ENCODE measurements at places on chromosomes 12 and 14.

- DNase-seq = no peak
Measured at GRCh38 chr14:96799489-96800054, 2.4 kb downstream of the VRK1 start.

DNA sequence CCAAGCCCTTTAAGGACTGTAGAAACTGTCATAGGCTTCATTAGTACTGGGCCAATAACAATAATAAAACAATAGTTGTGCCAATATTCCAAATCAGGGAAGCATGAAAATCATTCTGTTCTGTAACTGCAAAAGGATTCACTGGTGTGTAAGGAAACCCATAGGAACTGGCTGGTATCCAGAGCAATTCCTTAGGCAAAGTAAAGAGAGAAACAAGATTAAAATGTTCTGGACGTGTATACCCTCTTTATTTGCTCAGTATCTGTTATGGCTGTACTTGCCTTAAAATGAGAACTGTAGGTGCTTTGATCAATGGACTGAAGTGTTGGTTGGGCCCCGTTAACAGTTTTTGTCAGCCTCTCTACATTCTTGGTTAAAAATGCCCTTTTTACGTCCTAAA is 72.4 kb upstream of the STAC3 start:
- no peak for DNase-seq

GRCh38 chr12:45338272-45338671 is 122.4 kb downstream of the ANO6 start:
- no peak for DNase-seq

DNA sequence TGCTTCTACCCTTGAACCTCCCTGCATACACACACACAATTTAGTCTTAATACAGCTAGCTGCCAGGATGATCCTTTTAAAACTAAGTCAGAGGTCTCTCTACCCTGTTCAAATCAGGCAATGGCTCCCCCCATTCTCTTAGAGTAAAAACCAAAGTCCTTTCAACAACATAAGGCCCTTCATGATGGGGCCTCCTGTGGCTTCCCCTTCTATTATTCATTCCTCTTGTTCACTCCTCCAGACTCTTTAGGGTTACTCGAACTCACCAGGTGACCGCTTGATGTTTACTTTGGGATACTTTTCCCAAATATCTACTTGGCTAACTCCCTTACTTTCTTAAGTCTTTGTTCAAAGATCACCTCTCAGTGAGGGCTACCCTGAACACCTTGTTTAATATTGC is 30.4 kb downstream of the DENND5B start:
- no peak for DNase-seq

GRCh38 chr14:69484444-69485314 is at the start of gene PLEKHD1:
Gene PLEKHD1 (plus strand): TSS chr14:69484728. CDS start chr14:69484966, 238 bp downstream.
- DNase-seq = no peak

DNA sequence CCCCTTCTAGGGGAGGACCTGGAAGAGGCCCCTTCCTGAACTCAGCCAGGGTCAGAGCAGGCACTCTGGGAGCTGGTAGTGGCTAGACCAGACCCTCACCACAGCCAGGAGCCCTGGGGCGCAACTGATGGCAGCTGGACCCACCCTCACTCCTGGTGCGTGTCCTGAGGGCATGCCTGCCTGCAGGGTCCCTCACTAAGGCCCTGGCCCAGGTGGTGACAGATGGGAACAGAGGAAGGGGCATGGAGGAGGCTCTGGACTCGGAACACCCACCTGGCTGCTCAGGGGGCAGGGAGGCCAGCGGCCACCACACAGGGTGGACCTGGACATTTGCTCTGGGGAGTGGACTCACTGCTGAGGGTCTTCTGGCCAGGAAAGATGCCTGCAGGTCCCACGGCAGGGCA is 342.2 kb upstream of the SFSWAP start:
- DNase-seq = no peak

GRCh38 chr14:89425931-89426330 is 8.9 kb upstream of the FOXN3 start:
- no peak for DNase-seq

GRCh38 chr14:77375973-77376770 is 722 bp downstream of the TMED8 start:
- no peak for DNase-seq

DNA sequence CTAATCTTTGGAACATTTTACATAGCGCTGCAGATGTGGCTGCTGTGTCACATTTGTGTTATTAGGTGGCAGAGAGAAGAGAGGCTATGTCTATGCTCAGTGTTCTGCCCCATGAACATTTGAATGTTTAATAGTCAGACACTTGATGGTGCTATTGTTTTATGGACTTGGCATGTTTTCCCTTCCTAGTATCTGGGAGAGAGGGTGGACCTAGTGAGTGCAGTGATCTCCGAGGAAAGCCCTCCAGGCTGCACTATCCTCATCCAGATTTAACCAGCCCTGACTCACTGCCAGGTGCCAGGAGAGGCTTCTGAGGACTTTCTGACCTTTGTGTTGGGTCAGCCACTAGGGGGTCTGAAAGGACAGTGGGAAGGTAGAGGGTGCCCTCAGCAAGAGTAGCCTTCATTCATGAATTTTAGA is 24.3 kb downstream of the ZFC3H1 start:
- no peak for DNase-seq

DNA sequence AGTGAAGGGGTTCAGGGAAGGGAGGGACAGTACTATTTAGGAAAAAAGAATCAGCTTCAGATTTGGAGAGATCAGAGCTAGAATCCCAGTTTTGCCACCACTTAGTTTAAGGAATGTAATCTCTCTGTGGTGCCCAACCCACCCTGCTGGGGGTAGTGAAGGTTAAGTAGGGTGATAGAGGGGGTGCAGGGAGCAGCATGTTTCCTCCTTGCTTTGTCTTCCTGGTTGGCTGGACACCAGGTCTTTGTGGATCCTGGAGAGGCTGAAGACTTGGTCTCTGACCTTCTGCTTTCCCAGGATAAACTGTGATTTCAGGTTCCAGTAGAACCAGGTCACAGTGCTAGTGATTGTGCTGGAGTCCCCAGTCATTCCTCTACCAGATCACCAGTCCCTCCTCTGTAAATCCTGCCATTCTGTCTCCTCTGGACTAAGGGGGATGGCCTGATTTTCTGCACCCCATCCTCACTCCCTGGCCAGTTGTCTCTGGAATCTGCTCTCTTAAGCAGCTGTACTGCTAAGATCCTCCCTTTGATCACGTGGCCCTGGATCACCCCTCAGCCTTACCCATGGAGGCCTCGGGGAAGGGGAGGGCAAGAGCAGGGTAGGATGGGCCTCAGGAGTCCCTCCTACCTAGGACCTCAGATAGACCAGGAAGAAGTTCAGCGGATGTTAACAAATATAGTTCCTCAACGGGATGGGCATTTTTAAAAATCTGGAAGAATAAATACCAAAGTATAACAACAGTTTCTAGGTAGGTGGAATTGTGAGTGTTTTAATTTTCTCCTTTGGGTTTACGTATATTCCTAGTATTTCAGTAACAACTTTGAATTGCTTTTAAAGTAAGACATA is 3.1 kb downstream of the MAP3K12 start:
- no peak for DNase-seq

DNA sequence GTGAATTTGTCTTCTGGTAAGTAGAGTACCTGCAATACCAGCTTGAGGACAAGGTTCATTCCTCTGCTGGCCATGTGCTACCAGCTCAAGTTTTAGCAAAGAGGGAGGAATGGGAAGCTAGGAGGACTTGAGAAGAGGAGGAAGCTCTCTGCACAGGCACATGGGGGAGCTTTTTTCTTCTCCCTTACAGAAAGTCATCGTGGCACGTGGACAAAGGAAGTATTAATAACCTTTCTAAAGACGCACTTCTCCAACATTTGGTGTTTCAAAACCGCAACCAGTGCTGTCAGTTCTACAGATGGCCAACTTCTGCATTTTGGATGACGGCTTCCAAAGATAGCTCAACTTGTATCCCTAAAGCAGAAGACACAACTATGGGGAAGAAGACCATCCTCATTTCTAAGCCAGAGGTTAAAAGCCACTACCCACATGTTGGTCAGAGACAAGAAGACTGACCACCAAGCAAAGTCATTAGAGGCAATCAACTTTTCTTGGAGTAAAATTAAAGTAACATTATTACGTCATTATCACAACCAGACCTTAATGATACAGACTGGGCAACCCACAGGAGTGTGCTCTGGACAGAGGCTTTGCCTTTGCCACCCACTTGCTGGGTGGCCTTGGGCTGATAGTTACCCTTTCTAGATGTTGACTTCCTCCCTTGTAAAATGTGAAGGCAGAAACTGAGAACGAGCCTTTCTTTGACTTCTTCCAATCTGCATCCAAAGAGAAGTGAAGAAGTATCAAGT is 12.3 kb upstream of the TMED10 start:
- DNase-seq = no peak

- no peak for DNase-seq
Measured at GRCh38 chr12:110534811-110535210, 32.7 kb downstream of the RAD9B start.

GRCh38 chr12:129064209-129064855 is 211.1 kb downstream of the GLT1D1 start:
- DNase-seq = no peak

DNA sequence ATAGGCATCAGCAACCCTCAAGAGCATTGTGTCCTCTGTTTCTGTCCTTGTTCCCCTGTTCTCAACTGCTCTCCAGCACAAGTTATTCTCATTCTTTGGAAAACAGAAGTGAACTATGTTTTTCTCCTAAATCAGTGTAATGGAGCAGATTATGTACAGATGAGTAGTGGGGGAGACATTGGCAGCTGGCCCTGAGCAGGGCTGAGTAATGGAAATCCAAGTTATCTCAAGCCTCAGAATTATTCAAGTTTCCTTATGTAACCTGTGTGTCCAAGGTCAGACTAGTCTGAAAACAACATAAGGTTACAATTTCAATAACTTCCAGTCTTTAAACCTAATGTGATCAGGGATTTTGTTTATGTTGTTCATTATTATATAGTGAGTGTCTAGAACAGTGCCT is 116.1 kb upstream of the FUT8 start:
- DNase-seq = no peak

Data from activated T-cell treated with anti-CD3 and anti-CD28 coated beads for 48 hours (primary cell).